ENCODE measurements at places on chromosomes 1 and 21. TPM values are rescaled to one million over a fixed set of nuclear protein-coding genes. Genes with fewer than 3 reads are reported as not detected.

Gene CASQ1
- 0.11 TPM for total RNA-seq

Gene NBPF10
- 4.5 TPM for total RNA-seq

Gene BSND
- not detected for total RNA-seq

Gene IFI44
- 65.9 TPM for total RNA-seq

Gene LAPTM5
- 371 TPM for total RNA-seq

Gene PACC1
- 15.6 TPM for total RNA-seq

All from T-helper 2 cell treated with Interferon-gamma antibody and Interleukin-4, amounts not matched to agents 100 ng/mL and 5 ng/mL, for 36 hours (primary cell).